ENCODE measurements at places on chromosomes 1 and 21. TPM values are rescaled to one million over a fixed set of nuclear protein-coding genes. Genes with fewer than 3 reads are reported as not detected.

C1QA gene
- total RNA-seq = 0.82 TPM

ZSWIM5 gene
- 0.84 TPM for total RNA-seq

HAO2 gene
- not detected for total RNA-seq

DENND2C gene
- 1.3 TPM for total RNA-seq

BSND gene
- not detected for total RNA-seq

FAM163A gene
- total RNA-seq = 0.21 TPM

GBP4 gene
- total RNA-seq = 0.50 TPM

GPR52 gene
- 0.41 TPM for total RNA-seq

ALG6 gene
- total RNA-seq = 14.5 TPM

FAM89A gene
- total RNA-seq = 6.3 TPM

UBL4B gene
- total RNA-seq = not detected

RNU1-4 gene
- under 0.01 TPM for total RNA-seq

BNIPL gene
- 0.17 TPM for total RNA-seq

RNU1-1 gene
- under 0.01 TPM for total RNA-seq

NPHS2 gene
- 2.5 TPM for total RNA-seq

TMEM52 gene
- 0.92 TPM for total RNA-seq

RGS7 gene
- total RNA-seq = 0.34 TPM

Data from kidney epithelial cell (primary cell).